IMR-90 (cell line): ENCODE measurements at places on chromosomes 12 and 14. TPM values are rescaled to one million over a fixed set of nuclear protein-coding genes. Genes with fewer than 3 reads are reported as not detected.

DNA sequence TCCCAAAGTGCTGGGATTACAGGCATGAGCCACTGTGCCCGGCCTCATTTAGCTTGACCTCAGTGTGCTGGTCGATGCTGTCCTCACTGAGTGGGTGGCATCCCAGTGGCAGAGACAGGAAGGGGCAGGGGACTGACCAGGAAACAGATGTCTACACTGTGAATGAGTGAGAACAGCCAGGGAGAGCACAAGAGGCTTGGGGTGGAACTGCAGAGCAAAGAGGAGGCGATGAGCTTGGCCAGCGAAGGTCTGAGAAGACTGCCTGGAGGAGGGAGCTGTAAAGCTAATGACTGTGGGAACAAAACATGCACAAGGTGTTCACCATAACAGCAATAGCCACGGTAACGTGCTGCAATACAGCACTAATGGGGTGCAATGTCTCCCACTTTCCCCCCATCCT, 57.2 kb upstream of the BEGAIN start:
- peaks cover 6% of the 10 kb centered on the region; the same call in 1 of the 2 replicates for H3K4me1 ChIP-seq
- H3K27me3 ChIP-seq, result peaks cover 21% of the 10 kb centered on the region
- H3K4me3 ChIP-seq, result no peak overlapping the region
- no peak overlapping the region for H3K27ac ChIP-seq
- no peak for DNase-seq

GRCh38 chr12:24573621-24574020, 375.3 kb downstream of the BCAT1 start:
- H3K4me3 ChIP-seq, result no peak overlapping the region
- no peaks in the 10 kb centered on the region for H3K4me1 ChIP-seq
- no peaks in the 10 kb centered on the region for H3K36me3 ChIP-seq
- H3K27ac ChIP-seq, result no peak overlapping the region
- H3K27me3 ChIP-seq, result no peaks in the 10 kb centered on the region; the same call in 1 of the 2 replicates

DNA sequence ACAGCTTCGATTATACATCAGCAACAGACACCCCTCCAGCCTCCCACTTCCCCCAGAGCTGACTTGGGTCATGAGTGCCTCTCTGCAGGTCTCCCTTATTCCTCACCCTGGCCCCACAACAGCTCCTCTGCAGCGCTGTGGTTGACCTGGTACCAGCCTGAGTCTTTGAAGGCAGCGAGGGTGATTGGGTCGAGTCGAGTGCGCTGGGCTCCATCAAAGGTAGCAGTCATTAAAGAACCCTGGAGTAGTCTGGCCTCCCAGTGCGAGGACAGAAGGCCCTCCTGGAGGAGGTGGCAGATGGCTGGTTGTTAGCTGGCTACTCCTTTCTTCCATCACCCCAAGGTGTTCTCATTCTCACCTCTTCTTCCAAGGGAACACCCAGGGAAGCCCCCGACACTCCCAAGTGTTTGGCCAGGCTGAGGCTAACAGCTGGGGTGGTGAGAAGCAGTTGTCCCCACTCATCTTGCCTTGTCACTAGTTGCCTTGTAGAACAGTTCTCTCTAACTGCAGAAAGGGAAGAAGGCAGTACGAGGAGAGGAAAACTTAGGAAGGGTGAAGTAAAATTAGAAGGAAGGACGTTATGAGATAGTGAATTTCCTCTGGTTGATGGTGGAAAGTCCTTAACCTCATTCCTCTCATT, 2.7 kb downstream of the CIROP start:
- H3K27me3 ChIP-seq, result no peaks in the 10 kb centered on the region
- peaks cover 12% of the 10 kb centered on the region for H3K36me3 ChIP-seq
- no peak overlapping the region for H3K27ac ChIP-seq

PPFIA2 gene
- 0.28 and 1.3 TPM in 2 replicates for total RNA-seq
